Stimulated activated CD4-positive, alpha-beta T cell treated with anti-CD3 and anti-CD28 coated beads, Interleukin-1b, Interleukin-23, amount 100 ng/mL, for 1 hour (primary cell): ENCODE measurements at places on chromosomes 2 and 18.

- DNase-seq = no peak
These were observed 16.3 kb upstream of the BOK start for GRCh38 chr2:241542278-241542605.

GRCh38 chr2:74041182-74041581 lies 56.5 kb downstream of the TET3 start:
- DNase-seq = no peak

GRCh38 chr18:6557057-6557769 lies 142.5 kb upstream of the L3MBTL4 start:
- no peak for DNase-seq

GRCh38 chr2:60297296-60298005 lies 256.0 kb downstream of the BCL11A start:
- no peak for DNase-seq
